ENCODE measurements at places on chromosomes 7 and 10.

GRCh38 chr7:91767820-91768219, 112.7 kb downstream of the MTERF1 start:
- DNase-seq, result no peak

GRCh38 chr10:54622017-54622416, 179.0 kb downstream of the PCDH15 start:
- DNase-seq, result no peak

DNA sequence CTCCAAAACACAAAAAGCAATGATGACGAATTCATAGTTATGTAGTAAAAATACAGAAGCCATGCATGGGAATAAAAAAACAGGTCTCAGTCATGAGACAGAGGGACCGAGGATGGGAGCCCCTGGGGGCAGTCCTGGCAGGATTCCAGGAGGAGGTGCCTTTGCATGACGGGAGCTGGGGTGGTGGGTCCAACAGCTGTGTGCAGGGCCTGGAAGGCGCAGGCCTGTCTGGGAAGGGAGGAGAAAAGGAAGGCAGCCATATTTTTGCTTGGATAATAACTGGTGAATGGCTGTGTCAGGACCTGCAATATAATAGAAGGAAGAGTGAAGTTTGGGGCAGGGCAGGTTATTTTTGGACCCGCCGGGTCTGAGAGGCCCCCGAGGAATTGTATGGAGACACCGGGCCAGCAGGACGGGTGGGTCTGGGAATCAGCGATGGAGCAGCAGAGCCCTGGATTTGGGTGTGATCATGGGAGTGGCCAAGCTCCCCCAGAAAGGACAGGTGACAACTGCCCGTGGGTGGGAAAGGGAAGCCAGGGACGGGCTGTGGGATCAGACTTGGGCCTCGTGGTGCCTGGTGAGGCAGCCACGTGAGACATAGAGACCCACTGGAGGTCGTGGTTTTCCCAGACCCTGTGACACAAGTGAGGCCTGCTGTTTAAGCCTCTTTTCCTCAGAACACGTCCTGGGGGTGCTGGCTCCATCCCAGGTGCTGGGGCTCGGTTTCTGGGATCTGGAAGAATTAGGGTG, 2.9 kb upstream of the JAKMIP3 start:
- no peak for DNase-seq

DNA sequence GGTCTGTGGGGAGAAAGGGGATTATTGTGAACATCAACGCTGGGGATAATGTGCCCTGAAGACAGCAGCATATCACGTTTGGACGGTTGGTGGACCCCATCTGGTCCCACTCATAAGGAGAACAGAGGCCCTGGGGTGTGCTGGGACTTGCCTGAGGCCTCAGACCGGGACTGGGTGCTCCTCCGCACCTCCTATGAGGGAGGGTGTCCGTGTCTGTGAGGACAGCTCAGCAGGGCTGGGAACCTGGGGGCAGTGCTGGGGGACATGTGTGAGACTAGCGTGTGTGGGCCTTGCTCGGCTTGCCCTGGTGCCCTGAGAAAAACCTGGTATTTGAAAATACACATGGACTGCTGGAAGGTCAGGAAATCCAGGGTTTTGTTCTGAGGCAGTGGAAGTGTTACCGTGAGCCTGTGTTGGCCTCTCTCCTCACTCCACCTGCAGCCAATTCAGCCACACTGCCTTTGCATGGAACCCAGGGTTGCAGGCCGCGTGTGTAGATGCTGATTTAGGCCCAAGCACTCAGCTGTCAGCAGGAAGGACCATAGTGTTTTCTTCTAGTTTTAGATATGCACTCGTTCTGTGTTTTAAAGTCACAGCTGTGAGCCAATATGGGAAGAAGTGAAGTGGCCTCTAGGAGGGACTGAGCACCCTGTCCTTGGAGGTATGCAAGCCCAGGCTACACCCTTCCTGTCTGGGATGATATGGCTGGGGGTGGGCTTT, 13.4 kb upstream of the SH2D4B start:
- no peak for DNase-seq

GRCh38 chr10:103491729-103492364, 1.7 kb upstream of the NEURL1 start:
- DNase-seq, result peak; percentile 96

DNA sequence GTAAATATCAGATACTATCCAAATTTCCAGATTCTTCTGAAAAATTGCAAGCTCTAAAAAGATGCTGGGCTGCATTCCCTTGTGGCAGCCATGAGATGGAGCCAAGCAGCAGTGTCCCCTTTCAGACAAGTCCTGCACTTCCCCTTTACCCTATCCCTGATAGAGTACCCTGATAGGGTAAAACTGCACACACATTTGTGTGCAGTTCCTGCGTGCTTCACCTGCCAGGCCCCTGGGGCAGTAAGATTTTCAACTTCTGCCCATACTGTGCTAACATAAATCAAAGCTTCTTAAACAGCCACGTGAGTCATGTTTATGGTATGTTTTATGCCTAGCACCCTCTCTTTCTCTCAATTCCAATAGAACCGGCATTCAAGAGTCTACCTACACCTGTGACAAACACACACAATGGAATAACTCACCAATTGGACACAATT, 52.2 kb downstream of the IFIT5 start:
- DNase-seq, result no peak

GRCh38 chr10:66637273-66638036, 288.4 kb upstream of the LRRTM3 start:
- DNase-seq, result no peak

DNA sequence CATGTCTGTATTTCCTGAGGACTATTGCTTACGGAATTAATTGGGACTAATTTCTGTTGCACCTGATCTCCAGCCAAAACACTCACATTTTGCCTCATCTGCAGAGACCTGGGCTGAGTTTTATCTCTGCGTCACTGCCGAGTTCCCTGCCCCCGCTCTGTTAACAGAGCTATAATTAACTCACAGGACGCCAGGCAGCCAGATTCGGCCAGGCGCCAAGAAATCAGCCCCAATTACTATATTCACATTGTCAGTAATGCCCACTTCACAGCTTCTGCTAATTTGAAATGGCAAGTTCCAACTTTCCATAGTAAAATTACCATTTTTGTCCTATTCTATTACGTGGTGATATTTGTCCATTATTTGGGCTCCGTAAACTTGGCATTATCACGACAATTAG, 130.5 kb downstream of the CUX1 start:
- DNase-seq, result no peak

GRCh38 chr10:86070278-86070677, 296.3 kb downstream of the GRID1 start:
- no peak for DNase-seq

- no peak for DNase-seq
Observed at GRCh38 chr10:77925410-77925794, 1.2 kb downstream of the DLG5 start.

DNA sequence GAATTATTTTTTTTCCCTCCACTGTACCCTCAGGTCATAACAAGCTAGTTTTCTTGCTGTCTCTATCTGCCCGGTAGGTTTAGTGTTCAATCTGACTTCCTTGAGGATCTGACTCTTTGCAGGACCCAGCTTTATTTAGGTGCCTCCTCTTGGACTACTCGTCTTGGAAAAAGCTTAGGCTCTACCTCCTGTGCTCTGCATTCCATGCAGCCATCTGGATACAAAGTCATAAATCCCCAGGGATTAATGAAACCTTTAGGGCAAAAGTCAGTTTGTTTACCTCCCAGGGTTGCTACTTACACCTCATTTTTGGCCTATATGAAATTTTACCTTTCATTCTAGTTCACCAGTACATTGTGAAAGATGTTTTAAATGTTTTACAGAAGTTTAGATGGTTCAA, 8.0 kb downstream of the STAG3 start:
- no peak for DNase-seq

GRCh38 chr7:155002411-155003091, 373 bp downstream of the PAXIP1 start:
- DNase-seq, result no peak

DNA sequence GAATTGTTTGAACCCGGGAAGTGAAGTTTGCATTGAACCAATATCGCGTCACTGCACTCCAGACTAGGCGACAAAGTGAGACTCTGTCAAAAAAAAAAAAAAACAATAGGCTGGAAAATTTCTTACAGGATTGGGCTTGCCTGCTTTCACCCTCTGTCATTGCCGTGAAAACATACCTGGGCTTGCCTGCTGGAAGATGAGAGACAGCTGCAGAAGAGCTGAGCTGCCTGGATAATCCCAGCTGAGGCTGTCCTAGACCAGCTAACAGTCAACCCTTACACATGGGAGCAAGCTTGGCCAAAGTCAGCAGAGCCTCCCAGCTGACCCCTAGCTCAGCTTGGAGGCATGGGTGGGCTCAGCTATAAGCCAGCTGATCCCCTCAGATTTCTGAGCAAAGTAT, 306.2 kb downstream of the CCSER2 start:
- no peak for DNase-seq

DNA sequence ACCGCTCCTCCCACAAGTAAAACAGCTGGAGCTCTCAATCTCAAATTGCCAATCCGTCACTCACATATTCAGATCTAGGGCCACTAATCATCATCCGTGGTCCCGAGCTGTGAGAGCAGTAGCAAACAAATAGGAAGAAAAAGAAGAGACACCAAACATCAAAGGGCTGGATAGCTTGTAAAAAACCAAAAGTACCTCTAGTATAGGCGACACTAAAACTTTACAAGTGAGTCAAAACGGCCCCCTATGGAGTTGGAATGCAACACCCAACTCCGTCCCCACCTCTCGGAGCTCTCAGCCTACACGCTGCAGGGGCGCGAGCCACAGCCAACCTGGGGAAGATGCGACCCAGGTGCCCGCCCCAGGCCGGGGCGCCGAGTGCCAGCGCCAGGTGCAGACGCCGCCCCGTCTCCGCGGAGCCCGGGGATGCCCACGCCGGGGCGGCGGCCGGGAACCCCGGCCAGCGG, 581 bp downstream of the FAM3C start:
- DNase-seq, result no peak

DNA sequence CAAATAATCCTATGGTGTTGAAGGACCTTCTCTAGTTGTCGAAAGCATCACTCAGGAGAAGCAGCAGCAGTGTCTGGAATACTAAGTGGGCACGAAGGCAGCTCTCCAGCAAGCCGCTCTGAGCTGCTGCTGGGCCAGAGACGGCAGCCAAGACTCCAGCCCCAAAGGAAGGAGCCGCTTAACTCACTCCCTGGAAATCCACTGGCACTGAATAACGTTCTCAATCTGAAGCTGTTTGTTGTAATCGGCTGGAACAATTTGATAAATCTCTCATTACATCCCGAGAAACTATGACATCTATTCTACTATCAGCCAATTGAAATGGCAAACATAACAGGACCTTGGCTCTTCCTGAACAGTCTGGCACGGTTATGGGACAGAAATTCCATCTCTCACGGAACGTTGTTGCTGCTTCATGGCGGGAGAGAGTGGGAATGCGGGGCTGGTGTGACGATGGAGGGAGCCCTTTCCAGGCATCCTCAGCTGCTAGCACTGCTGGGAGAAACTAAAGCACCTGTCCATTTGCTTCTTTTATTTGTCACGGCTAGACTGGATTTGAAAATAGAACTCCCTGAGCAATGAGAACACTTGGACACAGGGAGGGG, 331.5 kb upstream of the RNF32 start:
- no peak for DNase-seq

- no peak for DNase-seq
Observed at GRCh38 chr7:50649259-50649885, 84.2 kb upstream of the DDC start.

DNA sequence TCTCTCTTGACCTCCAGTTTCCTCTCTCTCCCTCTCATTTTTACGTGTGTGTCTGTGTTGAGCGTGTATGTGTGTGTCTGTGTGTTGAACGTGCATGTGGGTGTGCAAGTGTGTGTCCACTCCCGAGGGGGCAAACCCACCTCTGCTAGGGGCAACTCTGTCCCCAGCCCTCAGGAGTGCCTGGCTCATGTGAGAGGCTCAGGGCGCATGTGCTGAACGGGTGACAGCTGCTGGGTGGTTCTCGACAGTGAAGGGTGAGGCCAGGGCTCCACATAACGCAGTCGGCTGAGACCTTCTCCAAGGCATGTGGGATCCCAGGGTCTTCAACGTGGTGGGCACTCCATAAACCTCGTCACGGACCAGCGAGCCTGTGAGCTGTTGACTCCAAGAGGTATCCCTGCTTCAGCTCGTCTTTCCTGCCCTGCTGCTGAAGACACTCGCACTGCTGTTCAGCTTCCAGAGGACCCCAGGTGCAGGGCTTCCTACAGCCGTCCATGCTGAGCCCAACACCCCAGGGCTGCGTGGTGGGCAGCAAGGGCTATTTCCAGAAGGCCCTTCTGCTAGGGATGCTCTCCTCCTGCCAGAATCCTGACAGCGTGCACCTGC, 361.6 kb upstream of the SHH start:
- no peak for DNase-seq

All from HFF-Myc (cell line).